Amygdala (tissue), 56 donors: ENCODE measurements at places on chromosomes 3 and 15.

DNA sequence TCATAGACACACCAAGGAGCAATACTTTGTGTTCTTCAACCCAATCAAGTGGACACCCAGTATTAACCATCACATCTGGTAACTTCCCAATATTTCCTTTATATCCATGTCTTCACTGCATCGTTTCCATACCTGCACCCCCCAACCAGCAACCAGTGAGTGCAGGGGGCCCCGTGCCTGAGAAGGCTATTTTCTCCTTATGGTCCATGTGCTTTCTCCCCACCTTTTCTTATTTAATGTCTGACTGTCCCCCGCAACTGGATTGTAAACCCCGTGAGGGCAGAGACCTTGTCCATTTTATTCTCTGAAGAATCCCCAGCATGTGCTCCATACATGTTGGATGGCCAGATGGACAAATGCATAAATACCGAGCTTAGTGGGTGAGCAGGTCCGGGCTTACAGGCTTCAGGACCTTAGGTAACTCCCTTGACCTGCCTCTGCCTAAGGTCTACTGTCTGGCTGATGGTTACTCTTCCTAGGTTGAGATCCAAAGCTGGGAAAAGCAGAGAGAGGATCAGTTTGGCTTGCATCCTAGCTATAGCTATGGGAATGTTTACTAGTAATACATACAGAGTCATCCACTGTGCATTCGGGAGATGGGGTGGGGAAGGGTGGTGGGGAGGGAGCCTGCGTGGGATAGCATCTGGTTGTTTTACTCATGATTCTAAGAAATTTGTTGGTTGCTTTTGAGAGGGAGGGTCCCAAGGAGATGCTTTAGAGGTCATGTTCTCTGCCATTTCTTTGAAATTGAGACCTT, 41.5 kb downstream of the PXYLP1 start:
- no peak for DNase-seq

GRCh38 chr3:73245459-73245858, 184.0 kb downstream of the EBLN2 start:
- DNase-seq, result no peak

DNA sequence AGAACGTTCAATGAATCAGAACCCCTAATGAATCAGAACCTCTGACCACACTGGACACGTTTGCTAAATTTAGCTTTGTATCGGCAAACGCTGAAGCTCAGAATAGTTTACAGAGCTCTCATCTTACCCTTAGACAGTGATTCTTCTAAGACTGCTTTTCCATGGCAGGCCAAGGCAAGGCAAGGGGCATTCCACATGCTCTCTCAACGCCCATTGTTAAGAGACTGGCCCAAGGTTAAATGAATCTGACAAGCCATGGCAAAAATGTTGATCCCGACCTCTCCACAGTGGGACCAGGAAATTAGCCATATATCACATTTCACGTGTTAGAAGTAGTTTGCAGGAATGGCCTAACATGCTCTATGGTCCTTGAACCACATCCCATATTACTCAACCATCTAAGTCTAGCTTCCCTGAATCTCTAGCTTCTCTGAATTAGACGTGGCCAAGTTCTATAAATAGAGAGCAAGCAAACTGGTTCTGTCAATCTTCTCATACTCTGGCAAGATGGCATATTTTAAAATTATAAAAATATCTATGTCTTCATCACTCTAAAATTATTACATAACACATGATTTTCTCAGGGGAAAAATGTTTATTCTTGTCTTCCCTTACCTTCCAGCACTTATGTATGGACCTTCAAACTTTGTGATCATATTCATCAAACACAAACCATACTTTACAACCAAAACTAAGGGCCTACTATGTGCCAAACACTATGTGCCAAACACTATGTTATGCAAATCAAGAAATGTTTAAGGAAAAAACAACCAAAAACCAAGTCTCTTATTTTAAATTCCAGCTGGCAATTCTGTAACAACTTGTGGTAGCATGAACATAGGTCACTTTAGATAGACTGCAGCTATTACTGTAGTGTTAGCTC, 54.3 kb downstream of the AAGAB start:
- DNase-seq, result no peak

DNA sequence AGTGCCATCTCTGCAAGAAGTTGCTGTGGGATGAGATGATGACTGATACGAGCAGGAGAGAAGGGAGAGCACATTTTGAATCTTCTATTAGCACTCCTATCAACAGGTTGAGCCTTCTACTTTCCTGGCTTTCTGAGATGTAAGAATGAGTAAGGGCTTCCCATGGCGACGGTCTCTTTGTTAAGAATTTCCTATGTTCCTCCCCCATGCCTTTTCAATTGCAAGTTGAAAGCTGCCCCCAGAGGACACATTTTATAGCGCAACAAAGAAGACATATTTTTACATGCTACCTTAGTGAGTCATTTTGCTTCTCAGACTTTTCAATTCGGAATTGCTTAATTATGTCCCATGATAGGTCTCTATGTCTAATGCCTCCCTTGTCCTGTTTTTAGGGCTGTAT, 71.3 kb upstream of the LRTM1 start:
- DNase-seq, result no peak

DNA sequence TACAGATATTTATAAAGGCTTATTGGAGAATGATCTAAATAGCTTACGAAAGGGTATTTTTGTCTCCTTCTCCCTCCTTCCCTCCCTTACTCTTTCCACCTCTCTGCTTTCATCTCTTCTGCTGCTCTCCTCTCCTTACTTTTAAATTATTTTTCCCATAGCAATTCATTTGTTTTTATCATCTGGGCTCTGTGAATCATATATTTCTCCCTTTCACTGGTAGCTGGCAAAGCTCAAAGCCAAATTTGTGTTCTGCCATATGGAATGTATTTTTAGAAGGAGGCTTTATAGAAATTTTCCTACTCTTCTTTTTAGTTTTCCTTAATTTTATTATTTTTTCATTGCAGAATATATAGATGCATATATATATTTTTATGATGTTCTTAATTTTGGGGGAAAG, 385.8 kb downstream of the C3orf38 start:
- no peak for DNase-seq

DNA sequence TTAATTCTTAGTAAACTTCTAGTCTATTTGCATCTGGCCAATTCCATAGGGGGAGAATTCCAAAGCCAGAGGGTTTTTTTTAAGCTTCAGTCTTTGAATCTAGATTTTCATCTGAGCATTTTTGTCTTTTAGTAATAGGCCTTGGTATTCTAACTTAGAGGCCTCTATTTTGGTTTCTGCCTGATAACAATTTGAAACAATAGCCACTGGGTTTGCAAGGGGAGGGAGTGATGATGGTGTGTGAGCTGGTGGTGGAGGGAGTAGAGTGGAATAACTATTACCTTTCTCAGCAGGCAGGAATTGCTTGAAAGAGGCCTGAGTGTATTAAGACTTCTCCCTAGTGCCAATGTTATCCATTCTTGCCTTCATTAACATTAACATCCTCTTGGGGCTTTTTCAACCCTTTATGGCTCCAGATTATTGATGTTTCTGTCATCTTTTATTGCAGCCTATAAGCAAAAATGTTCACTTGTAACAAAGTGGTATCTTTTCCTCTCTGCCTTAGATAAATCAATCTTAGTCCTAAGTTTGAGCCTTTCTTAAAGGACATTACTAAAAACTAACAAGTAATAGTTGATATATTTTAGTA, 26.5 kb upstream of the TCF12 start:
- DNase-seq, result no peak

- no peak for DNase-seq
Observed at GRCh38 chr3:11438646-11439045, 166.4 kb downstream of the ATG7 start.

- DNase-seq, result no peak
Observed at GRCh38 chr15:22927761-22928160, 52.4 kb downstream of the CYFIP1 start.

GRCh38 chr15:62474771-62475124, 309.7 kb upstream of the C2CD4B start:
- DNase-seq, result no peak

- no peak for DNase-seq
Observed at GRCh38 chr15:50854601-50855490, 53.6 kb upstream of the AP4E1 start.

DNA sequence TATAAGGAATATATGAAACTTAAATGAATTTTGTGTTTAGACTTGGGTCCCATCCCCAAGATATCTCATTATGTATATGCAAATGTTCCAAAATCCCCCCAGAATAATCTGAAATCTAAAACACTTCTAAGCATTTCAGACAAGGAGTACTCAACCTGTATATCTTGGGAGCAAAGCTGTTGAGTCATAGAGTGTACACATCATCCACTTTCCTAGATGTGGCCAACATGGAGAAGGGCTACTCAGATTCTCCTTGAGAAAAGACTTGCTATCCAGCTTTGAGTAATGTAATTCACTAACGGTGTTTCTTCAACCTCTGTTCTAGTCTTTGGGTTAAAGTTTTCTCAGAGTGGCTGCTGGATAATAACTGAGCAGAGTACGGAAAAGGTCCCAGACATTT, 215.5 kb upstream of the POU1F1 start:
- no peak for DNase-seq

- DNase-seq, result no peak
Observed at GRCh38 chr3:64358853-64359252, 133.6 kb upstream of the PRICKLE2 start.

GRCh38 chr3:139597947-139598346, 58.4 kb upstream of the RBP1 start:
- DNase-seq, result no peak

- DNase-seq, result no peak
Observed at GRCh38 chr3:65500398-65501306, 538.1 kb downstream of the MAGI1 start.

- no peak for DNase-seq
Observed at GRCh38 chr3:182234881-182235280, 523.2 kb downstream of the SOX2 start.

GRCh38 chr3:119969759-119970158, 124.5 kb downstream of the GSK3B start:
- no peak for DNase-seq

DNA sequence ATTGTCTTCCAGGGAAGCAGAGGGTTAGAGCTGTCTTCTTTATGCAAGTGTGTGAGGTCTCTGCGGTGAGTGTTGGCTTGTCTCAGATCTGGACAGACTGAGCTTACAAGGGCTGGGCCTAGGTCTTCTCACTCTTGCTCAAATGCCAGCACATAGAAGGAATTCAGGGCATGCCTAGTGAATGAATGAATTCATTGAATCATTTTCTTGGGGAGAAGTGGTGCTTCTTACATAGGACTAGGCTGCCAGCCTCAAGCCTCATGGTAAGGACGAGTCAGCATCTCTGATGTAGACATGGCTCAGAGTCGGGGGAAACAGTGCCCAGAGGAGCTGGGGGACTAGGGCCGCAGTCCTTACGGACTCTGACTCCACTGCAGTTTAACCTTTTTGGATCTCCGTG, 17.2 kb downstream of the MKRN2 start:
- DNase-seq, result no peak

DNA sequence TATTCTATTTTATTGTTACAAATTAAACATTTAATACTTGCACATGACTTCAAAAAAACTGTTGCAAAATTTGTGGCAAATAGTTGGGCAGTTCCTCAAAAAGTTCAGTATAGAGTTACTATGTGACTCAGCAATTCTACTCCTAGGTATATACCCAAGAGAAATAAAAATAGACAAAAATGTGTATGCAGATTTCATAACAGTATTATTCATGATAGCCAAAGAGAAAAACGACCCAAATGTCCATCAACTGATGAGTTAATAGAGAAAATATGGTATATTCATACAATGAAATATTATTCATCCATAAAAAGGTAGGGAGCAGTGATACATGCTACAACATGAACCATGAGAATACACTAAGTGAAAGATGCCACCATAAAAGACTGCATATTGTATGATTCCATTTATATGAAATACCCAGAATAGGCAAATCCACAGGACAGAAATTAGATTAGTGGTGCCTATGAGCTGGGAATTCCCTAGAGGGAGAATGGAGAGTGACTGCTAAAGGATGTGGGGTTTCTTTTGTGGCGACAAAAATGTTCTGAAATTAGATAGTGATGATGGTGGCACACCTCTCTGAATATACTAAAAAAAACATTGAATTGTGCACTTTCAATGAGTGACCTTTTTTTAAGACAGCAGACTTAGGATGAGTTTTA, 31.6 kb upstream of the CLASP2 start:
- DNase-seq, result no peak

- no peak for DNase-seq
Observed at GRCh38 chr15:66236806-66237375, 16.7 kb downstream of the MEGF11 start.

DNA sequence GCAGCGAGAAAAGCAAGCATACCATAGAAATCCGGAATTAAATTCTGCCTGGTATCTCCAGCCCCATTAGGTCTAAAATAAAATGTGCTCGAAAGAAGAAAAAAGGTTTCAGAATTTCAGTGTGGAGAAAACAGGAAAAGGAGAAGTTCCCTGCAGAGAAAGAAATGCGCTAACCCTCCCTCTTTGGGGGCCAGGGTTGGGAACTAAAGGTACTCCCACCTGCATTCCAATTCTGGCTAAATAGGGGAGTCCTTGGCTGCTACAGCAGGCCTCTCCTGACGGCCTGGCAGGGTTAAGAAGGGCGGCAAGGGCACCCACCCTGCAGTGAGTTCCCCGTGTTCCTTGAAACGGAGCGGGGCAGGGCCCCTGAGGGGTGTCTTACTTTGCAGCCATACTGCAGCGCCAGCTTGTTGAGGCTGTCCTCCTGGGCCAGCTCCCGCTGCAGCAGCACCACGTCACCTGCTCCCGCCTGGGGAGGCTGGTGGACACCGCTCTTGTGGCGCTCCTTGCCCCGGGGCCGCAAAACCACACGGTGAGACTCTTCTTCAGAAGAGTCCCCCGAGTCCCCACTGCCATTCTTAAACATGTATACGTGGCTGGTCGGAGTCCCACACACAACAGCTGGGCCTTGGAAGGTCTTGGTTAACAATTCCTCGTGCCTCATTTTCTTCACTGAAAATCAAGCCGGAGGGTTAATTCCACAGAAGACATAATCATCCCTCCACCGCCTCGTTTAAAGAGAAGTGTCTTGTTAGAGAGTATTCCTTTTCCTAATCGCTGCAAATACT, 1.7 kb downstream of the LYSMD4 start:
- no peak for DNase-seq

DNA sequence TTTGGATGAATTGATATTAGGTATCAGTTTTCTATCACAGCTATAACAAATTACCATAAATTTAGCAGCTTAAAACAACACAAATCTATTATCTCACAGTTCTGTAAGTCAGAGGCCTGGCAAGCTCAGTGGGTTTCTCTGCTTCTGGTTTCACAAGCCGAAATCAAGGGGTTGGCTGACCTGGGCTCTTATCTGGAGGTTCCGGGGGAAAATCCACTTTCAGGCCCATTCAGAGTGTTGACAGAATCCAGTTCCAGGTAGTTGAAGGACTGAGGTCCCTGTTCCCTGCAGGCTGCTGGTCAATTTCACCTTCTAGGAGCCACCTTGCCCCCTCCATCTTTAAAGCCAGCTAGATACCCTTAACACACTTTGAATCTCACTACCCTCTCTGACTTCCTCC, 11.1 kb upstream of the HHATL start:
- no peak for DNase-seq

DNA sequence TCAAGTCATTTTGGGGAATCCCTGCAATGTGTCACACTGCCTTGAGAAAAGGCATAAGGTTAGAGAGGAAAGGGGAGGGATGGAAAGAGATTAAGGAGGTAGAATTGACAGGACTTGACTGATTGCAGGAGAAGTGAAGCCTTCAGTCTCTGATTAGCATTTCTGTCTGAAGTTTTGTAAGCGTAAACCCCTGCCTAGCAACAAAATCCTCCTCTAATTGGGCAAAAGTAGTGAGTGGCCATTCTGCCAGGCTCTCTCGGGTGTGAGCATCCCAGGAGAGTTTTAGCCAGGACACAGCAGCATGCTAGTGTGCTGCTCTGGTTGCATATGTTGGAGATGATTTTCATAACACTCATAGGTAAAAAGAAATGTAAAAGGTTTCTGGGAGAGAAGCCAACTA, 117.0 kb upstream of the MRPL3 start:
- no peak for DNase-seq
